ENCODE measurements at places on chromosomes 4 and X.

GRCh38 chr4:56086073-56086541, 137.4 kb downstream of the CEP135 start:
- no peak for DNase-seq

DNA sequence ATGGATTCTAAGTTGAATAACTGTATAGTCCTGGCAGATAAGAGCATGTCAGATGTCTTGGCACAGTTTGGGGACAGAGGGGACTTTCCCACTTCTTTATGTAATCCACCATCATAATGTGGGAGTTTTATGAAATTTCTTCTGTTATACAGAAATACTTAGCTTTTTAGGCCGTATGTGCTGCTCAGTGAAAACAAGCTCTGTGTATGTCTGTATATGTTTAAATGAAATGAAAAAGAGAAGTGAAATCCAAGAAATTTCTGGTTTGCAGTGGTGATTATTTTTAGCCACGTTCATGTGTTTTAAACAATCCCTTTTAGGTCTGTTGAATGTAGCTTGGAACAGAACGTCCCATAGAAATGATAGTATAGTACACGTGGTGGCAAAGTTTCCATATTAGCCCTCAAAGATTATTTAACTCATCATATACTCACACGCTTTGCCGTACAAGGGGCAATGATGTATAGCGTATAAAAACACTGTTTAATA, 41.0 kb downstream of the GAB1 start:
- peak; percentile 50 for DNase-seq

- DNase-seq, result no peak
Measured at GRCh38 chr4:118335324-118335723, 17.5 kb downstream of the PRSS12 start.

- no peak for DNase-seq
Measured at GRCh38 chr4:181952478-181952877, 290.7 kb upstream of the TENM3 start.

DNA sequence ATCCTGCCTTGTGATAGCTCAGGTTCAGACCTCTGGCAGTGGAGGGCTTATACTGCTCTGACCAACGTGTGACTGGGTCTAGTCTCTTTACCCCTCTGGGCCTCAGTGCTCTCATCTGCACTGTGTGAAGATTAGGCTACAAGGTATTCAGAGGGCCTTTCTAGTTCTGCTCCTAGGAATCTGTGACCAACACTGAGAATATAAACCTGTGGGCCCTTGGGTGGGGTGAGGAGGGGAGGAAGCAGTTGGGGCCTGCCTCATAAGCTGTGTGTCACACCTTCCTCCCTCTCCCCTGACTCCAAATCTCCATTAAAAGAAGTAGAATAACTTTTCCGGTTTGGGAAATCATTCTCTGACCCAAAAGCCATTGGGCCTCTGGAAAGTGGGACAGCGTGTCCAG, 66.3 kb upstream of the MSN start:
- DNase-seq, result no peak

DNA sequence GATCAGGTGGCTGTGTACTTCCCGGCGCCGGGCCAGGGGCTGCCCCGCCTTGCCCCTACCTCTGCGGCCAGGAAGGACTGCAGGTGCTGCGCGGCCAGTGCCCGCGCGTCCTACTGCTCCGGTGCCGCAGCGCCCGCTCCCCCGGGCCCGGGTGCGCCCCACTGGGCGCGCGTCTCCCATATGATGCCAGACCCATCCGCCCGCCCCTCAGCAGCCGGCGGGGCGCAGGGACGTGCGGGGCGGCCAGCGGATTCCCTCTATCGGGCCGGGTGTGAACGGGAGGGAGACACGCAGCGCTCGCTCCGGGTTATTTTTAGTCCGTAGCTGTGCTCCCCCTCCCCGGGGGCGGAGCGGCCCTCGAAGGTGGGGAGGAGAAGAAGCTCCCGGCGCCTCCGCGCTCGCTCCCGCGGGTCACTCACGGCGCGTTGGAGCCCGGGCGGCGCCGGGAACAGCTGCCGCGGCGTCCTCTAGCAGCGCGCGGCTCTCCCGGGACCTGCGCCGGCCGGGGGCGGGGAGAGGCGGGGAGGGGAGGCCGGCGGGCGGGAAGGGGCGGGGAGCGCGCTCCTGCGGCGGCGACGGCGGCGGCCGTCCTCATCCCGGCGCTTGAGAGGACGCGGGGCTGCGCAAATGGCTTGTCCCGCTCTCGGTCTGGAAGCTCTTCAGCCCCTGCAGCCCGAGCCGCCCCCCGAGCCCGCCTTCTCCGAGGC, 103.6 kb downstream of the UCHL1 start:
- no peak for DNase-seq

GRCh38 chr4:155114790-155115189, 93.6 kb upstream of the NPY2R start:
- DNase-seq, result no peak

- DNase-seq, result no peak
Measured at GRCh38 chrX:42047886-42048285, 124.5 kb upstream of the CASK start.

DNA sequence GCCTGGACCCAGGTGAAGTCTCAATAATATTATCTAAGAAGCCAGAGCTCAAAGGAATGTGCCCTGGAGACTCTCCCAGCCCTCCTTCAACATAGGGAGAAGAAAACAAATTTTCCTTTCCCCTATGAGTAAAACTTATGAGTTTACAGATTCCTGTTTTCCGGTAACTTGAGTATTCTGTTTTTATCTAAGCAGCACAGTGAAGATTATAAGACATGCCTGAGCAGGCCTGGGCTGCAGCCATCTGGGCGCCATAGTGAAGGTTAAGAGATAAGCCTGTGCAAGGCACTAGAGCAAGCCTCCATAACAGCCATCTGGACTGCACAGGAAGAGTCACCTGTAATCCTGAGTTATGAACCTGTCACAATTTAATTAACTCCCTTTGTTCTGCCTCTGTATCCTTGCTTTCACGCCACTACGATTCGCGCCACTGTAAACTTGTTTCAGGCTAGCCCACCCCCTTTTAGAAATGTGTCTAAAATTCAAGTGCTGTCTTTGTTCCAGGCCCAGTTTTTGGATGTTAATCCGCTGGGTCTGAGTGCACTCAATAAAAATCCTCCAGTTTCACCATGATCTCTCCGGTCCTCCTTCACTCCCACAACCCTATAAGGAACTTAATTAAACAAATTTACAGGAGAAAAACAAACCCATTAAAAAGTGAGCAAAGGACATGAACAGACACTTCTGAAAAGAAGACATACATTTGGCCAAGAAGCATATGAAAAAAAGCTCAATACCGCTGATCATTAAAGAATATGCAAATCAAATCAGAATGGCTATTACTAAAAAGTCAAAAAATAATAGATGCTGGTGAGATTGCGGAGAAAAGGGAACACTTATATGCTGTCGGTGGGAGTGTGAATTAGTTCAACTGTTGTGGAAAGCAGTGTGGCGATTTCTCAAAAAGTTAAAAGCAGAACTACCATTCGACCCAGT, 189.5 kb downstream of the APBB2 start:
- no peak for DNase-seq

GRCh38 chrX:7146020-7146702, 1.4 kb upstream of the STS start:
- DNase-seq, result peak; percentile 13

GRCh38 chr4:154088741-154089140, 299.9 kb upstream of the SFRP2 start:
- DNase-seq, result no peak

DNA sequence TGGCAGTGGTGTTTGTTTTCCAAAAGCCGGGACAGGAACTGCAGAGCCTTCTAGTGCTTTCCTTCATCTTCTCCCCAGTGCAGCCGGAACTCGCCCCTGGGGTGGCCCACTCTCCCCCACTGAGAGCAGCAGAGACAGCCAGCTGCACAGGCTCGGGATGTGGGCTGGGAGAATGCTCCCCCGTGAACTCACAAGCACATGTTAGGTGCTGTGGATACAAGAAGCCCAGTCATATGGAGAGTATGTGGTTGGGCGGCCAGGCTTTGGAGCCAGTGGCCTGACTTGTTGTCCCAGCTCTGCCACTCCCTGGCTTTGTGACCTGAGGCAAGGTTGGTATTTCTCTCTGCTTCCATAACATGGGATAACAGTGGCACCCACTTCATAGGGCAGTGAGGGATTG, 9.4 kb upstream of the KIAA0232 start:
- no peak for DNase-seq

GRCh38 chr4:147233-147632, 22.9 kb downstream of the ZNF718 start:
- DNase-seq, result no peak

- DNase-seq, result peak; percentile 37
Measured at GRCh38 chrX:37871626-37872302, 24.4 kb upstream of the DYNLT3 start.

- DNase-seq, result no peak
Measured at GRCh38 chr4:112279882-112280315, 5.8 kb downstream of the TIFA start.

Measured in hematopoietic multipotent progenitor cell treated with erythropoietin and hydrocortisone succinate and interleukin-3 and kit ligand, for 8 days (in vitro differentiated cells).